Fibroblast of lung (primary cell): ENCODE measurements at places on chromosomes 6 and 20.

DNA sequence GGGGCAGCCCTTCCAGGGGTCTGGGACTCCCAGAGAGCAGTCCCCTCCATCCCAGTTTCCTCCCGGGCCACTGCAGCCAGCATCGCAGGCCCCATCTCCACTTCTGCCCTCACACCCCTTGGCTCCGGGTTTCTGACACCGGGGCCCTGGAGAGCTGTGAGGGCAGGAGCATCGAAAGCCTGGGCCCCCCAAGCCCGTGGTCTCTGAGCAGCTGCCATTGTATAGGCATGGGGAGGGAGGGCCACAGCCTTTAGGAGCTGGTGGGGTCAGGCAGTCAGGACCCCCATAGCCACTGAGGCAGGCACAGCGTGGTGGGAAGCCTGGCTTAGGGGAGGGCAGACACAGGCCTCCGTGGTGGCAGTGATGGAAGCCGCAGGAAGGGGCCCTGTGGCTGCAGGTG lies 9.7 kb upstream of the GPSM3 start:
- DNase-seq = no peak

DNA sequence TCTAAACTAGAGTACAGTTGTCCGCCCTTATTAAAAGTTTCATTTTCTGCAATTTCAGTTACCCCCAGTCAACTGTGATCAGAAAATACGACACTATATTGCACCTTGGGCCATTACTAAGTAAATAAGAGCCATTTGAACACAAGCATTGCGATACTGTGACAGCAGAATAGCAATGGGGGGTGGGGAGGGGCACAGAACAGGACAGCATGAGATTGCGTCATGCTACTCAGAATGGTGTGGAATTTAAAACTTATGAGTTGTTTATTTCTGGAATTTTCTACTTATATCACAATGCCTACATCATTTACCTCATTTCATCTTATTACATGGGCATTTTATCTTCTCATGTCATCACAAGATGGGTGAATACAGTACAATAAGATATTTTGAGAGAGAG lies 166.3 kb downstream of the MANEA start:
- no peak for DNase-seq

DNA sequence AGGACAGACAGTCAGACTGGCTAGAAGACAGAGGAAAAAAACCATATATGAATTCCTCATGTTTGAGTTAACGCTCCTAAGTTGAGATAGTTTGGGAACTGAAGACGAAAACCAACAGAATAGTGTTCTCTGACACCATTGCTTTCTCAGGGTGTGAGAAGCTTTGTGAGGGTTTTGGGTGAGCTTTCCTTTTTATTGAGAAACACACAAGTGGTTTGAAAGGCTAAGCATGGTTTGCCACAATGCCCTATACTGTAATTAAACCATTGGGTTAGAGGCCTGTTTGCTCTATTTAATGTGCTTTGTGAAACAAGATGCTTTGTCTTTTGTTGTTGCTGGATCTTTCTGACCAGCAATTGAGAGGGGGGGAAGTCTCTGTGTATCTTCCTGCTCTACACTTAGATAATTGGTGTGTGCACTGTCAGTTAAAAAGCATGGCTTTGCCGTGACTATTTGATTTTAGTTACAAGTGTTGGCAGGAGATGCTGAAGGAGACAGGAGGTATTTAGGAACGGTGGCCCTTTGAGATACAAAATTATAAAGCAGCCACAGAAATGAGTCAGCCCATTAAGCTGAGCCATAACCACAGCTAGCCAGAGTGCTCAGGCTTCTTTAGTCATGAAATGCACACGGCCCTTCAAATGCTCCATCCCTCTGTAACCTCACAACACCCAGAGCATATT lies 273.0 kb upstream of the PREP start:
- peak; percentile 76 for DNase-seq

DNA sequence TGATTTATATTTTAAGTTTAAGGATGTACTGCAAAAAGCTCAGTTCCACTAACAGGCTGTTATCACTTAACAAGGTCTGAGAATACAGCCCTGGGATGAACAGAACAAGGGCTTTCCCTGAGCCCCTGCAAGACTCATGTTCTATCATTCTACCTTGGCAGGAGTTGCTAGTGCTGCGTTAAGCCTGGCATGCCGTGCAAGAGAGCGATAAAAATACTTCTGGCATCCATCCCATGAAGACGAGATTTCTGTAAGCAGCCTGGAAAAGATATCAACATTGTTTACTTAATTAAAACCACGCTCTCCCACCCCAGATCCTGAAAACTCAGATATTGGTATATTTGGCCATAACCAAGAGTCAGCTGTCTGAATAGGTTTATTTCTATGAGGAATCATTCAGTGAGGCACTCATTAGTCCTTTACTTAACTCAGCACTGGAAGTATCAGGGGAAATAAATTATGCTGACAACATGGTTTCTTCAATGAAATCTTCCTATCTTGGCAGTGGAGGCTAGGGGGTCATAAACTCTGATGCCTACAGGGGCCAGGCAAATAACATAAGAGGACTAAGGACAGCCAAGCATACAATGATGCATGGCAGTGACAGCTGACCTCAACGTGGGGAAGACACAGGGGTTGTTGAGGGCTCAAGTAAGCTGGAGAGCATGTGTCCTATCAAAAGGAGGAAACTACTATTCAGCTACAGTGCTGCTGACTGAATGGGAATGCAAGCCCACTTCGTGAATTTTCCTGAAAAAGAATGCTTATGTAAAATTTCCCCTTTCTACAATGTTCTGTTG lies 37.6 kb upstream of the LYRM2 start:
- DNase-seq = peak; percentile 63

GRCh38 chr20:58497724-58498469 lies 17.3 kb downstream of the APCDD1L start:
- DNase-seq = no peak

DNA sequence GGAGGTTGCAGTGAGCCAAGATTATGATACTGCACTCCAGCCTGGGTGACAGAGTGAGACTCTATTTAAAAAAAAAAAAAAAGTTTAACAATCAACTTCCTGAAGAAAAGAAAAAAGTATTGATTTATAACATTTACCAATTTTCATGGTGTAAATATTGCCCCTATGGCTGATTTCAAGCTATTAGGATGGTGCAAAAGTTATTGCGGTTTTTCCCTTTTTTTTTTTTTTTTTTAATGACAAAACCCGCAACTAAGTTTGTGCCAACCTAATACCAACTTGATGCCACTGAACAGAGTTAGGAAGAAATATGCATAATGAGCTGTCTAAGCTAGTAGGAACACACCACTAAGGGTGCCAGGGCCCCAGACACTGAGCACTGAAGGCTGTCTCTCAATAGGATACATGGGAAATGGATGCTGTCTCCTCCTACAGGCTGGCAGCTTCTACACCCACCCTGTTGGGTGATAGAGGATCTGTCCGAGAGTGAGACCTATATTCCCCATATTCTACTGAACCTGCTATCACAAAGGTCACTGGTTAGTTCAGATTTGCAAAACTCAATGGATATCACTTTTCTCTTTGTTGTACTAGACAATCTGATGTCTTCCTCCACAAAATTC lies 6.5 kb upstream of the PERP start:
- no peak for DNase-seq

DNA sequence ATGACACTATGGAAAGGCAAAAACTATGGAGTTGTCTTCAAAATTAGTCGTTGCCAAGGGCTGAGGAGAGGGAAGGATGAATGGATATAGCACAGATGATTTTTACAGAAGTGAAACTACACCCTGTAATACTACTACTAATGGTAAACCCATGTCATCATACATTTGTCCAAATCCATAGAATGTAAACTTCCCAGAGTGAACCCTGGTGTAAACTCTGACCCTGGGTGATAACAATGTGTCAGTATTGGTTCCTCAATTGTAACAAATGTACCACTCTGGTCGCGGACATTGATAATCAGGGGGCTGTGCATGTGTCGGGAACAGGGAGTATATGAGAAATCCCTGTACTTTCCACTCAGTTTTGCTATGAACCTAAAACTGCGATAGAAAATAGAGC lies 72.2 kb downstream of the CNBD2 start:
- no peak for DNase-seq

DNA sequence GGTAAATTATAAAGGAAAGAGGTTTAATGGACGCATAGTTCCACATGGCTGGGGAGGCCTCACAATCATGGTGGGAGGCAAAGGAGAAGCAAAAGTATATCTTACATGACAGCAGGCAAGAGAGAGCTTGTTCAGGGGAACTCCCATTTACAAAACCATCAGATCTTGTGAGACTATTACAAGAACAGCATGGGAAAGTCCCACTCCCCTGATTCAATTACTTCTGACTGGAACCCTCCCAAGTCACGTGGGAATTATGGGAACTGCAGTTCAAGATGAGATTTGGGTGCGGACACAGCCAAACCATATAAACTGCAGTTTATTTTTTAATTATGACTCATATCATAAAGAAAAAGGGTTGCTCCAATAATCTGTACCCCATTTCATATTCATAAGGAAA lies 22.3 kb upstream of the HLA-DQA2 start:
- DNase-seq = no peak

GRCh38 chr6:168078943-168079405 lies at the start of gene FRMD1:
TSS of gene FRMD1 (minus strand) at chr6:168079212. CDS start at chr6:168079094, 118 bp downstream.
- no peak for DNase-seq

GRCh38 chr6:21560249-21560648 lies 33.3 kb upstream of the SOX4 start:
- no peak for DNase-seq

- DNase-seq = no peak
These were observed 63.7 kb upstream of the POPDC3 start for GRCh38 chr6:105243487-105243886.

GRCh38 chr6:134585517-134585873 lies 267.6 kb upstream of the SGK1 start:
- no peak for DNase-seq

- DNase-seq = peak; percentile 44
These were observed 182.5 kb upstream of the PDE10A start for GRCh38 chr6:165845493-165845892.

GRCh38 chr6:116530436-116530835 lies 15.0 kb downstream of the TRAPPC3L start:
- DNase-seq = peak; percentile 71

GRCh38 chr20:57660922-57661745 lies 40.9 kb upstream of the ZBP1 start:
- no peak for DNase-seq

- no peak for DNase-seq
These were observed 193.8 kb downstream of the BTBD9 start for GRCh38 chr6:38445925-38446324.

DNA sequence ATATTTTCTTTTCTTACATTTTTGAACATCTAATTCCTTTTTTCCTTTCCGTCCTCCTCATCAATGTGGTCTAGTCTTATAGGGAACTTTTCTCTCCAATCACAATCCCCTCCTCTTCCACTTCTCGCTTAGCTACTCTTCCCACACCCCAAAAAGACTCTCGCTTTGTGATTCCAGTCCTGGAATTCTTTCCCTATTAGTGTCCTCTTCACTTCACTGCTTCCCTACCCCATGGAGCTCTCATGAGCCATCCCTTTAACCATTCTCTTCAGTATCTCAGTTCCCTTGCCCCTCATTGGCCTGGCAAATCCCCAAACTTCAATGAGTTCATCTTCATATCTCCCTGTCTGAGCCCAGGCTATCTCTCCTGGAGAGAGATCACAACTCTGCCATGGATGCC lies 55.3 kb upstream of the CEP85L start:
- no peak for DNase-seq

GRCh38 chr6:99933129-99933528 lies 60.9 kb downstream of the MCHR2 start:
- peak; percentile 41 for DNase-seq

- DNase-seq = no peak
These were observed 863.1 kb downstream of the MAFB start for GRCh38 chr20:39825950-39826349.

GRCh38 chr20:24341781-24342180 lies 127.6 kb upstream of the SYNDIG1 start:
- no peak for DNase-seq

GRCh38 chr6:144462058-144462457 lies 176.9 kb downstream of the UTRN start:
- no peak for DNase-seq

- DNase-seq = no peak
These were observed 4.3 kb downstream of the VGLL2 start for GRCh38 chr6:117269638-117270054.

- DNase-seq = peak; percentile 82
These were observed 399.8 kb downstream of the BTBD9 start for GRCh38 chr6:38239719-38240451.

- DNase-seq = peak; percentile 40
These were observed 80.3 kb upstream of the HTR1E start for GRCh38 chr6:86856937-86857563.

- DNase-seq = no peak
These were observed 21.2 kb upstream of the MEP1A start for GRCh38 chr6:46772016-46772415.

GRCh38 chr6:158868890-158869825 lies 50.0 kb upstream of the EZR start:
- no peak for DNase-seq

DNA sequence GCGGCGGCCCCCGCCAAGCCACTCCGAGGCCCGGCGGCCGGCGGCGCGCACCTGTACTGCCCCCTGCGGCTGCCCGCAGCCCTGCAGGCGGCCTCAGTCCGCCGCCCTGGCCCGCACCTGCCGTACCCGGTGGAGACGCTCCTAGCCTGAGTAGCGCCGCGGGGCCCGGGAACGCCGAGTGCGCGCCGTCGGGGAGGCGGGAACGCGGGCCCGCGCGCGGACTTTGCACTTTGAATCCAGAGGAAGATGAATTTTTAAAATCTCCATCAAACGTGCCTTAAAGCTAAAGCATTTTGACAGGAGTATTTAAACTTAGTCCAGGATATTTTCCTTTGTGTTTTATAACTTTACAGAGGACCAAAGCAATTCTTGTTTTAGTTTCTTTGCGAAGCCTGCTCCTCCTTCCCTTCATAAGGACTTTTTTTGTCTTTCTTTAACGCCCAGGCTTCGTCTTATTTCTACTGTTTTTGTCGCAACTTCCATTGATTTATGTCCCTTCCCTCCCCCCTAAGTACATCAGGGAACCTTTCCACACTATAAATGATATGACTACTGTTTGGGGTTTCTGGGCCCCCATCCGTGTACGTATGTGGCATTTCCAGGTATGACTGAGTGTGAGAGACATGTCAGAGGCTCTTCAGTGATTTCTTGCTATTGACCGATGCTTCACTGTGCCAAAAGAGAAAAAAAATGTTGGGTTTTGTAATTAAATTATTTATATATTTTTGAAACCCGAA lies 2.0 kb downstream of the FOXQ1 start:
- no peak for DNase-seq

- DNase-seq = no peak
These were observed 11.7 kb upstream of the PTPRK start for GRCh38 chr6:128532136-128532535.

- DNase-seq = peak; percentile 65
These were observed 216.2 kb downstream of the CD83 start for GRCh38 chr6:14333556-14334305.

DNA sequence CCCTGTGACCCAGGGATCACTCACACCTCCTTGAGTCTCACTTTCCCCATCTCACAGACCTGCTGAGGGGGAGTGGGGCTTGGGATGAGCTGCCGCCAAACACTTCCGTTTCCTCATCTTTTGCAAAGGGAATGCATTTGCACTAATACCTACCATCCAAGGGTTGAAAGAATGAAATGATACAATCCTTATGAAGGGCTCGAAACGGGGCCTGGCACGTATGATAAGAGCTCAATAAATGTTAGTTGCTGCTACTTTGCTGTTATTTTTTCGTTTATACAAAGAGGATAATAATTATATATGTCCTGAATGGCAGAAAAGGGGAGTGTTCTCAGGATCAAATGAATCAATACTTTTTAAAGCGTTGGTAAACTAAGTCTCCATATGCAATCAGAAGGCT lies 6.1 kb upstream of the TFAP2D start:
- no peak for DNase-seq

GRCh38 chr6:167766986-167767714 lies 59.6 kb upstream of the AFDN start:
- DNase-seq = no peak
